Mammary epithelial cell (primary cell): ENCODE measurements at places on chromosomes 4 and X. TPM values are rescaled to one million over a fixed set of nuclear protein-coding genes. Genes with fewer than 3 reads are reported as not detected.
A peak's percentile ranks its signal among the peaks of the same experiment; 100 is the strongest.

- DNase-seq, result no peak
These were observed 26.6 kb upstream of the IRF2 start for GRCh38 chr4:184500748-184501589.

- no peak for DNase-seq
These were observed 616.8 kb downstream of the BCOR start for GRCh38 chrX:39480963-39481362.

GRCh38 chr4:24370421-24370820 is 213.9 kb downstream of the DHX15 start:
- no peak for DNase-seq

- no peak for DNase-seq
These were observed 90.1 kb downstream of the WFS1 start for GRCh38 chr4:6359536-6360308.

- DNase-seq, result no peak
These were observed 75.0 kb downstream of the AFAP1 start for GRCh38 chr4:7864685-7865084.

DNA sequence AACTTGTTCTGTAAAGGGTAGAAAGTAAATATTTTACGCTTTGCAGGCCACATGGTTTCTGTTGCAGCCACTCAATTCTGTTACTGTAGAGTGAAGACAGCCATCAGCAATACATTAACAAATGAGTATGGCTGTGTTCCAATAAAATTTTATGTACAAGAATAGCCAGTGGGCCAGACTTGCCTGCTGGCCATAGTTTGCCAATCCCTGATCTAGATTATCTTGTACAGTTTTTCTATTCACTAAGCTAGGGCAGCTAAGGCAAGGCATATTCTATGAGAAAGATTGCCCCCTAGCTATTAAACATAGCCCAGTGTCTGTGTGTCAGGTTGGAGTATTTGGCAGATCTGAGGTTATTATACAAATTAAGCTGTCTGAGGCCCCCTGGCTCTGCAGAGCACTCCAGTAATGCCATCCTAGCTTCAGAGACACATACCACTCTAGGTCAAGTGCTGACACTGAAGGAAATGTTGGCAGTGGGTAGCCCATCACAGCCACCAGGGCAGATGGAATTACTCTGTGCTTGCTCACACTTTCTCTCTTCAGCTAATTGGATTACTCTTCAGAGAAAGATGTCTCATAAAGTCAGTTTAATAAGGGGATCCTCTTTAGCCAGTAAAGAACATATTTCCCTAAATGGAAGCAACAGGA is 40.7 kb downstream of the MTTP start:
- DNase-seq, result no peak

- DNase-seq, result peak; percentile 14
These were observed 40.5 kb upstream of the OGT start for GRCh38 chrX:71492231-71493065.

- no peak for DNase-seq
These were observed 67.9 kb downstream of the STK32B start for GRCh38 chr4:5118994-5119835.

GRCh38 chr4:6441758-6442157 is 30.7 kb downstream of the PPP2R2C start:
- no peak for DNase-seq

DNA sequence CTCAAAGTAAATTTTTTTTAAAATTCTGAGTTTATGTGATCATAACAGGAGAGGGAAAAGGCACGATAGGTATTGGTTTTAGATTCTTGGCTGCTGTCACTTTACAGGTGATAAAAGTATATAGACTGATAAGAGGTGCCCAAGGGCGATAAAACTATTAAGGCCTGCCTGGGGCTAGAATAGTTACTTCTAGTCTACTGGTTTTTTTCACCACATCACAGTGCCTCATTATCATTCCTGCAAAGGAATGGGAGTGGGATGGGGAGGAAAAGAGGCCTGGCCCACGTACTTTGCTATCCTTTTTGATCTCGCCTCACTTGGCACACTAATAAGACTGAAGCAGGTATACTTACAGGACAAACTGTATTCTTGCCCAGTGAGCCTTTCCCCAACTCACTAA is 46.6 kb downstream of the CXorf58 start:
- no peak for DNase-seq

- no peak for DNase-seq
These were observed 10.1 kb upstream of the VMA21 start for GRCh38 chrX:151386838-151387459.

- DNase-seq, result no peak
These were observed 18.1 kb downstream of the FNIP2 start for GRCh38 chr4:158786955-158787354.

- no peak for DNase-seq
These were observed 30.9 kb downstream of the RWDD4 start for GRCh38 chr4:183627979-183628588.

- no peak for DNase-seq
These were observed 20.4 kb downstream of the USP46 start for GRCh38 chr4:52638717-52639116.

DNA sequence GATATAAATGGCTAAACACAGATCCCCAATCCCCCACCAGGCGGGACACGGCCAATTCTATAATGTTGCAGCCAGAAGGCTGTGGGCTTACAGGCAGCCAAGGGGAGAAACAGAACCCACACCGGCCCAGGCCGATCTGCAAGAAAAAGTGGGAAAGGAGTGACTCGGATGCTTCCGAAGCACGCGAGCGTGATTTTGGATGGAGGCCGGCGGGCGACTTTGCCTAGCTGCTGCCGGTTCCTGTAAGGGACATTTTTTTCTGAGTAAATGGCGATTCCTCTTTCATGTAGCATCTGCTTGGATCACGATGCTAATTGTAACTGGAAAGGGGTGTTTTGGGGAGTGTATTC is 470.2 kb downstream of the PCDH19 start:
- no peak for DNase-seq

GRCh38 chrX:84168574-84168973 is 19.4 kb downstream of the RPS6KA6 start:
- no peak for DNase-seq

- DNase-seq, result peak; percentile 40
These were observed 1.1 kb upstream of the PPP3CA start for GRCh38 chr4:101348367-101348827.

- peak; percentile 67 for DNase-seq
These were observed 69.4 kb downstream of the HCCS start for GRCh38 chrX:11180571-11180970.

DNA sequence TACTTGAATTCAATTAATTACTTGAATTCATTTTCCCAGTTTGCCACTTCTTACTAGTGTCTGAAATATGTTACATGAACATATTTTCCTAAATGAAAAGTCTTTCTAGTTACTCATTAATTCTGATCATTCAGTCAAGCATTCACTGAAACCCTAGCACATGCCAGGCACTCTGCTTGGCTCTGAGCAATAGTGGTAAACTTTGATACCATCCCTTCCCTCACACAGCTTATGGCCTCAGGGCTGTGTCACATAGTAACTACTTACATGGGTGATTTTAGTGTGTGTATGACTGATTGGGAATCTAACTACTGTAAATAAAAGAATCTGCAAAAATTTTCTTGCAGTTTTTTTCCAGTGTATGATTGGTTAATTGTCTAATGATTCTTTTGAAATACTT is 32.7 kb downstream of the METAP1 start:
- DNase-seq, result peak; percentile 55

- DNase-seq, result peak; percentile 22
These were observed 76.5 kb upstream of the TEX13A start for GRCh38 chrX:105297041-105297440.

DNA sequence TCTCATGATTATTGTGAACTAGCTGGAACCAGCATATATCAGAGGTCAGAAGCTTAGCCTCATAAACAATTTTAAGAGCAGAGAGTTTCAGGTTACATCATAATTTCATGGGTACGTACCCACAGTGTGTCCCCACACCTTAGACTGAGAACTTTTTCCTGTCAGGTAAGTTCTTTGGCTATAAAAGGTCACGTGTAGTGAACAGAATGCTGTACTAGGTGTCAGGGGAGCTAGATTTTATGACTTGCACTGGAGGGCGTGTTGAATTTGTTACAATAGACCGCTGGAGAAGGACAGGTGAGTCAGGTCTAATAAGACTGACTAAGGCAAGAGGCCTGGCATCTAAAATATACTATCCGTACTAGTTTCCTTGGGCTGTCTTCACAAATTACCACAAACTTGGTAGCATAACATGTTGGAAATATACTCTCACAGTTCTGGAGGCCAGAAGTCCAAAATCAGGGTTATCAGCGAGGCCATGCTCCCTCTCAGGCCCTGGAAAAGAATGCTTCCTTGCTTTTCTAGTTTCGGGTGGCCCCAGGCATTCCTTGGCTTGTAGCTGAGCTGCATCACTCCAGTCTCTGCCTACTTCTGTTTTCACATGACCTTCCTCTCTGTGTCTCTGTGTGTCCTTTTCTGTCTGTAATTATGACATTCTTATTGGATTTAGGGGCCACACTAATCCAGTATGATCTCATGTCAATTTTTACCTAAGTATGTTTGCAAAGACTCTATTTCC is 512.0 kb upstream of the NR3C2 start:
- no peak for DNase-seq

DNA sequence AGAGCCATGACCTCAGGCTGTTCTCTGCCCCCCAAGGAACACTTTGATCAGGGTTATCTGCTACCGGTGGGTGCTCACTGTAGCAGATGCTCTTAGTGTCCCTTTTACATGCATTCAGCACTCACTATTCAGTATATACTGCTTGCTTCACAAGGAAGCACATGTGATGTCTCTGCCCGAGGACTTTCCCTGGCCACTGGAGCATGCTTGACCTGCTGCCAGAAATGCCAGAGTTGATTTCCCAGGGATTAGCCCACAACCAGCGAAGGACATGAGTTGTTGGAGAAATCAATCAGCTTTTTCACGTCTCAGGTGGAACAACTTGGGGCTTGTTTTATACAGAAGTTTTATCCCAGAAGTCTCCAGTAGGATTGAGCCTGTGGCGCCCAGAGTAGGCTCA is 51.2 kb upstream of the RPS6KA3 start:
- no peak for DNase-seq

- DNase-seq, result no peak
These were observed 136.5 kb downstream of the RNF150 start for GRCh38 chr4:140996766-140997165.

- peak; percentile 43 for DNase-seq
These were observed 392.9 kb downstream of the UNC5C start for GRCh38 chr4:95155759-95156451.

CT83 gene
- not detected for total RNA-seq

JADE3 gene
- total RNA-seq, result 12.5 and 12.6 TPM in 2 replicates

GLOD5 gene
- not detected for total RNA-seq

ADRA2C gene
- total RNA-seq, result not detected in 2 replicates

SAGE1 gene
- not detected in 2 replicates for total RNA-seq

PGK1 gene
- 241 TPM for total RNA-seq

ANK2 gene
- total RNA-seq, result 6.9 and 9.9 TPM in 2 replicates

GABRG1 gene
- total RNA-seq, result not detected

PDLIM3 gene
- 9.0 TPM for total RNA-seq

TLR10 gene
- not detected for total RNA-seq

DDX53 gene
- not detected for total RNA-seq

DCAF8L2 gene
- not detected for total RNA-seq

PIR gene
- total RNA-seq, result 40.9 and 52.0 TPM in 2 replicates

GAGE2A gene
- total RNA-seq, result not detected

SULT1E1 gene
- 18.2 TPM for total RNA-seq

HSFX1 gene
- 1.0 TPM for total RNA-seq

COL4A5 gene
- 132 TPM for total RNA-seq

RNF212 gene
- total RNA-seq, result 2.2 TPM
